ENCODE measurements at places on chromosomes 7 and 10. TPM values are rescaled to one million over a fixed set of nuclear protein-coding genes. Genes with fewer than 3 reads are reported as not detected.

DNA sequence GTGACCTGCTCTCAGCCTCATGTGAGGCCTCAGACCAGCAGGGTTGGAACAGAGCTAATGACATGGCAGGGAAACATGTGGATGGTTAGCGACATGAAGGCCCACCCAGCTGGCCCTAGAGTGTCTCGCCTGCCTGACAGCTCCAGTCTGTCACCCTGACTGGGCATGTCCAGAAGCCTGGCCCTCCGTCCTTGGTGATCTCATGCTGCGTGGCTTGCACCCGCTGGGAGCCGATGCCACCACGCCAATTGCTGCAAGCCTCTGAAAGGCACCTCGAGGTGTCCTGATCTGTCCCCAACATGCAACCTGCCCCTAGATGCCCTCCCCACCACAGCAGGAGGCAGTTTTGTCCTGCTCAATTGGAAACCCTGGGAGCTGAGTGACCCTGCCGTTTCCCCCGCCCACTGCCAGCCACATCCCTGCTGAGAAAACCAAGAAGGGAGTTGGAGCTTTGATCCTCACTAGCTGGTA lies 27.8 kb upstream of the RET start:
- no peaks in the 10 kb centered on the region for H3K27me3 ChIP-seq
- H3K4me1 ChIP-seq: no peaks in the 10 kb centered on the region
- H3K4me3 ChIP-seq: no peak overlapping the region
- no peaks in the 10 kb centered on the region for H3K36me3 ChIP-seq
- no peak overlapping the region for H3K27ac ChIP-seq

- no peaks in the 10 kb centered on the region for H3K36me3 ChIP-seq
- H3K4me1 ChIP-seq: no peaks in the 10 kb centered on the region
- H3K4me3 ChIP-seq: no peak overlapping the region
- no peak for DNase-seq
These were observed 16.4 kb upstream of the NPS start for GRCh38 chr10:127532659-127533058.

GRCh38 chr7:69596723-69597277 lies 1.5 kb upstream of the AUTS2 start:
- no peaks in the 10 kb centered on the region for H3K4me1 ChIP-seq
- DNase-seq: no peak
- no peaks in the 10 kb centered on the region for H3K36me3 ChIP-seq
- H3K27ac ChIP-seq: peak overlapping the region; percentile 92
- H3K4me3 ChIP-seq: peak overlapping the region; percentile 59
- H3K27me3 ChIP-seq: no peaks in the 10 kb centered on the region

- no peaks in the 10 kb centered on the region for H3K36me3 ChIP-seq
- H3K4me3 ChIP-seq: no peak overlapping the region
- no peak for DNase-seq
These were observed 18.2 kb upstream of the ANKRD1 start for GRCh38 chr10:90939116-90939515.

ANKRD30A gene
- total RNA-seq: not detected

CPA4 gene
- total RNA-seq: 1.3 TPM

Measured in uterus (tissue), 4 donors.